Lung microvascular endothelial cell (primary cell): ENCODE measurements at places on chromosomes 3 and 15. TPM values are rescaled to one million over a fixed set of nuclear protein-coding genes. Genes with fewer than 3 reads are reported as not detected.

DNA sequence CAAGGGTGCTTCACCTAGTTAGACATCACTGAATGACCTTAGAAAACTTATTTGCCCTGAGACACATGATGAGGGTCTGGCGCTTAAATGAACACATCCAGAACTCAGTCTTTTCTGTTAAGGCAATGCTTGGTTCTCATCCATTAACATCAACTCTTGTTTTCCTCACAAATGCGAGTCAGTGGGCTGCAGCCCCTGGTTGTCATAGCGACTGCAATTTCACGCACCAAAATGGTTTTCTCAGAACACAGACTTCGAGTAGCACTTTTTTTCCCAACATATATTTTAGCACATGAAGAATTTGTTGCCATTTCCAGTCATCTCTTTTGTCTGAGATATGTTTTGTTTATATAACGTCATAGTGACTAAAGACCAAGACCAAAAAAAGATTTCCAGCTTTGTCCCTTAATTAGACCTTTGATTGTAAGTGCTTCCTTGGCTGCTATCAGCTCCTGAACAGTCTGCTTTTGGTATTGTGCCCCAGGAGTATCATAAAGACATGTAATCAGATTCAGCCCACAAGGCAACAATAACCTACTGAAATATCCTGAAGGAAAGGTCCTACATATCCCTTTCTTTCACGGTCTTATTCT is 68.5 kb downstream of the GPR176 start:
- no peak for DNase-seq

- DNase-seq: peak; percentile 63
Observed at GRCh38 chr3:46866720-46867549, 3.7 kb upstream of the MYL3 start.

GRCh38 chr15:39411102-39411989 is 169.5 kb upstream of the THBS1 start:
- no peak for DNase-seq

GRCh38 chr3:49140080-49140479 is 7.2 kb upstream of the LAMB2 start:
- DNase-seq: no peak

- DNase-seq: no peak
Observed at GRCh38 chr15:66494262-66494661, 3.3 kb downstream of the SNAPC5 start.

DNA sequence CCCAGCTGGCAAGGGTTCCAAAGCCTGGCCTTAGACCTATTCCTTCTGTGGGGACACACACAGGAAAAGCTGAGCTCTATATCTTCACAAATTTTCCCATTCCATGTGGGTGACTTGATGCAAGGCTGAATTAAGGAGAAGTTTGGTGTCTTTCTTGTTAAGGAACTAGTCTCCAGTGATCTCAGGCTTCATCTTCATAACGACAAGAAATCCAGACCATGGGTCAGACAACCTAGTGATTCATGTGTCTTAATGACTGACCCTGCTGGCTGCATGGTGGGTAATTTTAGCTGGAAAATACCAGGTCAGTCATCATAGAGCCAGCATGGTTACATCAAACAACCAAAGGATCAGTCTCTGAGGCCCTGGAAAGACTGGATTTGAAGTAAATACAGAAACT is 112.7 kb upstream of the SLC4A7 start:
- peak; percentile 43 for DNase-seq

DNA sequence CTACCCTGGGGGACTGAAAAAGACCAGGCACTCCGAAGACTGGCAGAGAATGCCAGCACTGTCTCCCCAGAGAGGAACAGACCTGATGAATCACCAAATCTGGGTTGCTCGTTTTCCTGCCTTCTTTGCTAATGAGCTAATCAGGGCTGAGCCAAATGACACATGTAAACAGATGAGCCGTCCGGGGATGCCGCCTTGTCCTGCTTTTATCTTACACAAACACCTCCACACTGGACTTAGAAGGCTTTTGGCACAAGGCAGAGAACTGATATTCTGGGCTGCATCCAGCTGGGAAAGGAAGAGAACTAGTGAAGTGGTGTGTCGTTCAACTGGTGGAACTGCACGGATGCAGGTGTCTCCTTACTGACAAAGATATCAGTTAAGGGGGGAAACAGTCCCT is 88.1 kb downstream of the MECOM start:
- peak; percentile 19 for DNase-seq

DNA sequence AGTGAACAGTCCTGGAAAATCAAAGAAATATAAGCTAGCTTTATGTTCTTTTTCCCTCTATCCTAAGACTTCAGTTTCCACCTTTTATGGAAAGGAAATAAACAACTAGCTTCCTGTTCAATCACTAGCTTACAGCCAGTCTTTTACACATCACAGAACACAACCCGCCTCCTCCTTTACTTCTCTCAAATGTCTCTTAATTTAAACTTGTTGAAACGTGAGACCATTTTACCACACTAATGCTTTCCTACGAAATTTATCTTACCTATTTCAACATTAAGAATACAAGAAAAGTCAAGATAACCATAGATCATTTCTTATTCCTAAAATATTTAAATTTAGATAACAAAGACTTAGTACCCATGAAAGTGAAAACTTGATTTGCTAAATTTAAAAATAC is 6.2 kb downstream of the PRTG start:
- DNase-seq: no peak

- no peak for DNase-seq
Observed at GRCh38 chr3:123679712-123680386, 95.0 kb upstream of the HACD2 start.

- no peak for DNase-seq
Observed at GRCh38 chr3:152084441-152085158, 184.1 kb upstream of the MBNL1 start.

DNA sequence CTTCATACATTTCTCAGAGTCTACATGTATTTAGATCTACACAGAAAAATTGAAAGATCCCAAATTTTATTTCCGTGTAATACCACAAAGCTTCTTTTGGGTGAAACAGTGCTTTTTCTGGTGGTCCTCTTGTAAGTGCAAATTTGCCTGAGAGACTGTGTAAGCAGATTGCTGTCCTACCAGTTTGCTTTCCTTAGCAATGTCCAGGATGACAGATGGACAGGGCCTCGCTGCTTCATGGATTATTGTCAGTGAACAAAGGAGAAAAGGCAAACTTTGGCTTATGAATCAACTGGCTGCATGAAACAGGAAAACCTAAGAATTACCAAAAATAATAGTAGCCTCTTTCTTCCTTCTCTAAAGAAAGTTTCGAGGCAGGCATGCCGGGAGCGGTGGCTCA is 82.6 kb upstream of the UBE2E1 start:
- no peak for DNase-seq

GRCh38 chr3:165805946-165806561 is 31.2 kb downstream of the BCHE start:
- no peak for DNase-seq

- DNase-seq: peak; percentile 13
Observed at GRCh38 chr3:14200841-14201240, 22.2 kb downstream of the LSM3 start.

DNA sequence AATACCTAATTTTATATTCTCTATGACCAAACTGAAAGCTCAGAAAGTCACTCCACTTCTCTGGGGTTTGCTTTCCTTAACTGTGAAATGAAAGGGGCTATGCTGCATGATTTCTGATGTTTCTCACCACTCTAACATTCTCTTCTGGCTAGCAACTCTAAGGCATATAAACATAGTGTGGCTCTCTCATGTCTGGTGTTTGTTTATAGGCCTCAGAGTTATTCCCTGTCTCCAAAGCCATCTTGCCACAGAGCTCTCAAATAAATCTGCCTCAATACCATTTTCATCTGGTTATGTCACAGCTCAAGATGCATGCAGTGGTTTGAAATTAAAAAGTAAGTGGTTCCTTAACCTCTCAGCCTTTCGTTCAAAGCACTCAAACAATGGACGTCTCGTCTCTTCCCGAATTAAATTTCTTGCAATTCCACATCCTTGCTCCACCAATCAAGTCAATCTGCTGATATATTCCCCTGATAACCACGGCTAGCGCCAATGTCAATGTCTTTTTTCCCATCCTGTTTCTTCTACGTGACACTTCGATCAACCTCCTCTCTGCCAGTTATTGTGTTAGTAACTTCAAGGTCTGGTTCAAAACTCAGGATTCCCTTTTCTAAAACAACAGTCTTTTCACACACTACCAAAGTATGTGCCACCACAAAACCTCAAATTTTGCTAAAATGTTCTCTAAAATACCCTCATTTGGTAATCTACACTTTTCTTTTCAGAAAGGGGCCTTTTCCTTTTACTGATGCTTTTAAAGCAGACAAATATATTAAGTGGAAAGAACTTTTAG is 16.0 kb downstream of the TOMM70 start:
- DNase-seq: no peak

DNA sequence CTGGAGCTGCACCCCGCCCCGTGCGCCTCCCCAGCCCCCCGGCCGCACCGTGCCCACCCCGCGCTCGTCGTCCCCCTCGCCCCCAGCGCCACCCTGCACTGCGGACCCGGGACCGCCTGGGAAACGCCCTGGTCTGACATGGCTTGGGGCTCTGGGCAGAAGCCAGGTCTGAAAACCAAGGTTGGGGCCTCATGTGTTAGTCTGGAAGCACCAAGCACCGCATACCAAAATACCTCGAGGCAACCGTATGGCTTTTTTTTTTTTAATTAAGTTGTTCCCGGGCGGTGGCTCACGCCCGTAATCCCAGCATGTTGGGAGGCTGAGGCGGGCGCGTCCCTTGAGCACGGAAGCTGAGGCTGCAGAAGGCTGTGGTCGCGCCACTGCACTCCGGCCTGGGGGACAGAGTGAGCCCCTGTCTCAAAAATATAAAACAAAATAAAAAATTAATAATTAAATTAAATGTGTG is 91.5 kb upstream of the CHD2 start:
- no peak for DNase-seq

DNA sequence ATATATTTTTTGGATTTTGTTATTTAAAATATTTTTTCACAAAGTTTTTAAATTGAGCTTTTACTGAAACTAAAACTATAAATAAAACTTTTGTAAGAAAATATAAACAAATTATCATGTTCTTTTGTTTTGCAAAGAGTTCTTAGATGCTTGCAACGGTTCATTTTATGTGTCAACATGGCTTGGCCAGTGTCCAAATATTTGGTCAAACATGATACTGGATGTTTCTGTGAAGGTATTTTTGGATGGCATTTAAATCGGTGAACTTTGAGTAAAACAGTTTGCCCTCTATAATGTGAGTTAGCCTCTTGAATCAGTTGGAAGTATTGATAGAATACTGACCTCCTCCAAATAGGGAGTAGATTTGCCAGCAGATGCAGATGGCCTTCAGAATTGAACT is 612.6 kb upstream of the NECTIN3 start:
- DNase-seq: no peak

GRCh38 chr3:149751551-149751950 is 738 bp downstream of the COMMD2 start:
- DNase-seq: peak; percentile 13

DNA sequence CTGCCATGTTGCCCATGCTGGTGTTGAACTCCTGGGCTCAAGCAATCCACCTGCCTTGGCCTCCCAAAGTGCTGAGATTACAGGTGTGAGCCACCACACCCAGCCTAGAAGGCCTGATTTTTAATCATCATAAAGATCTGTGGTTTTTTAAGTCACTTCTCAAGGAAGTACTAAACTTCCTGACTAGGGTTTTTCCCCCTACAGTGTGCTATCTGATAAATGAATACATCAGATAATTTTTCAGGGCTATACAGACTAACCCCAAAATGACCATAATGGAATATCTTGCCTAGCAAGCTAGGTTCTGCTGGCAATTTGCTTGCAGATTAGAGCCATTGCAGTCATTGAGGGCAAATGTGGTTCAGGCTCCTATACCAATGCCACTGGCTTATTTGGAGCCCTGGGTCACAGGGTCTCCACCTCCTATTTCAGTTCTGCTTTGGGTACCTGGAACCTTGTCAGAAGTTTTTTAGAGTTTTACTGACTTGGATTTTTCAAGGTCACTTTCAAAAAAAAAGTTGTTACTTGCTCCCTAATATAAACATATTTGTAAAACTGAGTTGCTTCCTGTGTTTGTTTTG is 80.8 kb downstream of the SLC49A4 start:
- DNase-seq: no peak

- DNase-seq: no peak
Observed at GRCh38 chr3:33217866-33218445, 654 bp downstream of the SUSD5 start.

GRCh38 chr3:195160257-195160898 is 110.6 kb downstream of the XXYLT1 start:
- DNase-seq: peak; percentile 93

GRCh38 chr3:66572090-66572675 is 71.4 kb upstream of the LRIG1 start:
- no peak for DNase-seq

SLC22A14 gene
- not detected in 2 replicates for total RNA-seq

GREM1 gene
- under 0.01 TPM in 2 replicates for total RNA-seq

TIMP4 gene
- total RNA-seq: 0.40 and 0.65 TPM in 2 replicates

GNAT1 gene
- not detected in 2 replicates for total RNA-seq

FANCI gene
- total RNA-seq: 9.7 and 19.4 TPM in 2 replicates

BTLA gene
- total RNA-seq: not detected in 2 replicates

CCDC54 gene
- not detected in 2 replicates for total RNA-seq

TMEM207 gene
- not detected in 2 replicates for total RNA-seq

FBXW12 gene
- not detected in 2 replicates for total RNA-seq
